ENCODE measurements at places on chromosomes 1 and 21.

DNA sequence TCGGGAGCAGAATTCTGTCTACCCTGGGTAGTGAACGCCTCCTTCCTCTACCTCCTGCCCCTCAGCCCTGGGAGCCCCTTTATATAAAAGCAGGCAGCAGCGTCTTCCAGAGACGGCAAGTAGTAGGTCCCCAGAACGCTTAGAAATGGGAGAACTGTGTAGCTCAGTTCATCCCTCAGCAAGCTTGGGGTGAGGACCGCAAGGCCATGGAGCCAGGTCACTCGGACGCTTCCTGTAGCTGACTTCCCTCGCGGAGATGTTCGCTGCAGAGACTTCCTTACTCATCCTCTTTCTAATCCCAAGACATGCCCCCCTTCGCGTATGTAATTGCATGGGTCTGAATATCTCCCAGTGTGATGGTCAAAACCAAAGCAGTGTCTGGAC is 141.4 kb upstream of the COA6 start:
- no peak for DNase-seq

DNA sequence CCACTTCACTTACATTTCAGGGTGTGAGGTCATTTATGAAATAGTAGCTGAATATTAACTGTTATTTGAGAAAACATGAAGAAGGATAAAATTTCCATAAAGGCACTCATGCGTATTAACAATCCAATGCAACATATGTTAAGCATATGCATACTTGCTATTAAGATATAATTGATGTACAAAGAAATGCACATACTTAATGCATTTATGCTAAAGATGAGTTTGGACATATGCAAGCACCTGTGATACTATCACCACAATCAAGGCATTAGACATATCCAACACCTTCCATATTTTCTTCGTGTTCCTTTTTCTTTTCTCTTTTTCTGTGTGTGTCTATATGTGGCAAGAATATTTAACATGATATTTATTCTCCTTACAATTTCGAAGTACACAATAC is 464.8 kb upstream of the BRINP3 start:
- DNase-seq: no peak

DNA sequence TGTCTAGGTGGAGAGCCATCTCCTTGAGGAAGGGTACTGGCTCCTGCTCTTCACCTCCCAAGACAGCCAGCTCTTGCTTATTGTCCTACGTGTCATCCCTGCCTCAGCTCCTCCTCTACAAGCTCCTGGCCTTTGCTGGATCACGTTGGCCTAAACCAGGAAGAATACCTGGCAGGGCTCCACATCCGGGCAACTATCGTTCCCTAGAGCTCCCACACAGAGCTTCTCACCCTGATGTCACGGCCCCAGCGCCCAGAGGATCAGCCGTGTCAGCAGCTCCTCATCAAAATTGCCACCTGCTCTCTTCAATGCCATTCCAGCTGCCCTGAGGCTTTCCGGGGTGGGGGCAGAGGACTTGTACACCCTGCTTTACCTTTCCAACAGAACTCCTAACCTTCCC is 1.9 kb upstream of the TPM3 start:
- DNase-seq: no peak

DNA sequence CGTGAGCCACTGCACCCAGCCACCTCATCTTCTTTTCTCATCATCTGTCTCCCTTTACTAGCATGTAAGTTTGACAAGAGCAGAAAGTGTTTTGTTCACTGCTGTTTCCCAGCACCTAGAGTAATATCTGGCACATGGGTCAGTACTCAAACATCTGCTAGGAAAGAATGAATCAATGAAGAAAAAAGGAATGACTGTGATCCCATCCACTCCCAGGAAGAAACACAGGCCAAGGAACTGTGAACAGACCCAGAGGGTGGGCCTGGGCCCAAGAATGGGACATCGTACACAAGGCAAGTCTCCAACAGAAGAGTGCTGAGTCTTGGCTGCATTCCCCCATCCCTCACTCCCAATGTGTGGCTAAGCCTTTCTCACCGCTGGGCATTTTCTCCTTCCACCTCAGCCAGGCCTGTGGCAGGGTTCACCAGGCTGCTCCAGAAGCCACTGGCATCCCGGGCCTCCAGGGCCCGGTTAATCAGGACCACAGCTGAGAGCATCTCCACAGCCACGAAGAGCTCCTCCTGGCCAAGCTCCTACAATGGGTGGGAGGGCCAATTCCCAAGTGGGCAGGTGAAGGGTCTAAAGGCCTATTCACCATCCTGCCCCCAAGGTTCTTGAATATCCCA is 18.4 kb downstream of the IQGAP3 start:
- DNase-seq: peak; percentile 46

GRCh38 chr1:214538496-214538895 is 12.9 kb downstream of the PTPN14 start:
- peak; percentile 39 for DNase-seq

- DNase-seq: peak; percentile 77
Measured at GRCh38 chr1:71049951-71050598, 2.5 kb upstream of the PTGER3 start.
